ENCODE measurements at places on chromosomes 16 and 17. TPM values are rescaled to one million over a fixed set of nuclear protein-coding genes. Genes with fewer than 3 reads are reported as not detected.

- DNase-seq: no peak
These were observed 503 bp downstream of the DHX58 start for GRCh38 chr17:42111871-42112551.

- DNase-seq: no peak
These were observed 3.6 kb downstream of the TNFRSF17 start for GRCh38 chr16:11968577-11968976.

GRCh38 chr17:79946352-79947231, 89.1 kb downstream of the TBC1D16 start:
- DNase-seq: no peak

GRCh38 chr16:73023320-73023719, 24.6 kb downstream of the ZFHX3 start:
- DNase-seq: no peak

KCNJ12 gene
- total RNA-seq: 0.02 TPM

SOCS1 gene
- 7.1 TPM for total RNA-seq
